Urothelium cell line (cell line): ENCODE measurements at places on chromosomes 1 and 21.

GRCh38 chr1:225479996-225480720, 52.3 kb upstream of the LBR start:
- no peak for DNase-seq

DNA sequence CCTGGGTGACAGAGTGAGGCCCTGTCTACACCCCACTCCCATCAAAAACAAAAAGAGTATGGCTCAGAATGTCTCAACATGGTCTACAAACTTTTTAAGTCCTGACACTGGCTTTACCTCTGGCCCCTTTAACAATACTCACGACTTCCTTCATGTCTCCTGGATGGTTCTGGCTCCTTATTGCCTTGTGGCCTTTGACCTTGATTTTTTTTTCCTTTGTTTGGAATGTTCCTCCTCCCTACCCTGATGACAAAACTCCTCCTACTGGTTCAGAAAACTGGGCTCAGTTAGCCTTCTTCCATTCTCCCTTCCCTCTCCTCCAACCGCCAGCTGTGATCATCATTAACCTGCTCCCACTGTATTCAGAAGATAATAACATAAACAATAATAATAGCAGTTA, 4.6 kb upstream of the SOAT1 start:
- no peak for DNase-seq

- DNase-seq: peak; percentile 93
Measured at GRCh38 chr1:202589190-202589930, 120.9 kb downstream of the SYT2 start.

- peak; percentile 83 for DNase-seq
Measured at GRCh38 chr1:178341261-178341956, 155.4 kb downstream of the CLEC20A start.

- peak; percentile 95 for DNase-seq
Measured at GRCh38 chr1:16173447-16174260, 17.8 kb upstream of the EPHA2 start.

DNA sequence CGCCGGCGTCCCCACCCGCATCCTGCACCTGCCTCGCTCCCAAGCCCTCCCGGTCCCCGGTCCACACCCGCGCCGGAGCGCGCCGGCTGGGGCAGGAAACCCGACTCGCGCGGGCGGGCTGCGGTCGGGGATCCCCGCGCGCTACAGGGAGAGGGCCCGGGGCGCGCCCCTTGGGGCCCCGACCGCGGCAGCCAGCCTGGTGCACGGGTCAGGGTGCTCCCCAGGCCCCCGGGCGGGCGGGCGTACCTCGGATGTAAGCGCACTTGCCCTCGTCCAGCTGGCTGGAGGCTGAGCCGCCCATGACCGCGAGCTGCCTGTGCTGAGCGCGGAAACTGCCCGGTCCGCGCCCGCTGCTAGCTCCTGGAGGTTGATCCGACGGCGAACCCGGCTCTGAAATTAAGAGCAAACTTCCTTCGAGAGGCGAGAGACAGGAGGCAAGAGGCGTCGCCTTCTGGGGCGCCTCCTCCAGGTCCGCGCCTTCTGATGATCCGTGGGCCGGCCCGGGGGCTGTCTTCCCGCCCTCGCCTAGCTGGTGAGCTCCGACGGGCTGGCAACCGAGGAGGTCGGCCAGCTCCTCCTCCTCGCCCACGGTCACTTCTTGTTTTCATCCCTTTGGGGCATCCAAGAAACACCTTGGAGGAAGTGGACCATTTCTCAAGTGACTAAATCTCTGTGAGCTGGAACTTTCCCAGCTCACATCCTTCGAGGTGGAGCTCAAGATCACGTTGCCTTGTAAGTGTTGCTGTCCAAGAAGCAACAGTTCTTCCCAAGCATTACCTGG, at the start of gene NIBAN1:
NIBAN1 (minus strand) TSS at position 453 of the 781 bp plus-strand sequence; CDS start at position 301, 152 bp downstream.
- no peak for DNase-seq

DNA sequence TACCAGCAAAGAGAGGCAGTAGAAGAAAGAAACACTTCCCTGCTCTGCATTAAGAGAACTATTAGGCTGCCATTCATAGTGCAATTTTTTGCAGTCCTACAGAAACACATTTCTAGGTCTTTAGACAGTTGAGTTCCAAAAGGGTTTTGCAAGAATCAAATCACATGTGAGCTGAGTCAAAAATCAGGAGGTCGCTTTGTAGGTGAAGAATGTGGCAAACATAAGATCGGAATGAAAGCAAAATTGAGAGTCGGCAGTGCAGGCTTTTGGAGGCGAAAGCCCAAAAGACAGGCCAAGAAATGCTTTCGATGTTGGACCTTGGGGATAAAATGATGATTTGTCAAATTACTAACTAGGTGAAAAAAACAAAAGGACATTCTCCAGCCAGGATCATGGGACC, 213.5 kb upstream of the NRIP1 start:
- no peak for DNase-seq

DNA sequence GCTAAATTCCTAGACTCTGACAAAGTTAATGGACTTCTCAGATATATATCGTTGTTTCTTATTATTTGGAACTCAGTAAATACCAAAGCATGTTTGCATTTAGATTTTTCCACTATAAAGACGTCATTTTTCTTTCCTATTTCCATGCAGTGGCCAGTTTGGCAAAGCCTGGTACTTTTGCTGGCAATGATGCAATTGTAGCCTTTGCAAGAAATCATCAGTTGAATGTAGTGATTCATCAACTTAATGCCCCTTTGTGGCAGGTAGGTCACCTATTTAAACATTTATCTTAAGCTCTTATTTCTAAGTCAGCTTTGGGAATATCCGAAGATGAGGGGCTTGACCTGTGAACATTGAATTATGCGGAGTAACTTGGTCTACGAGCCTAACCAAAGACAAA, 12.0 kb downstream of the OTUD3 start:
- no peak for DNase-seq

- no peak for DNase-seq
Measured at GRCh38 chr1:248755517-248755916, at the start of gene LYPD8. LYPD8 (minus strand) TSS chr1:248755759; CDS start chr1:248751081, 4,678 bp downstream.

DNA sequence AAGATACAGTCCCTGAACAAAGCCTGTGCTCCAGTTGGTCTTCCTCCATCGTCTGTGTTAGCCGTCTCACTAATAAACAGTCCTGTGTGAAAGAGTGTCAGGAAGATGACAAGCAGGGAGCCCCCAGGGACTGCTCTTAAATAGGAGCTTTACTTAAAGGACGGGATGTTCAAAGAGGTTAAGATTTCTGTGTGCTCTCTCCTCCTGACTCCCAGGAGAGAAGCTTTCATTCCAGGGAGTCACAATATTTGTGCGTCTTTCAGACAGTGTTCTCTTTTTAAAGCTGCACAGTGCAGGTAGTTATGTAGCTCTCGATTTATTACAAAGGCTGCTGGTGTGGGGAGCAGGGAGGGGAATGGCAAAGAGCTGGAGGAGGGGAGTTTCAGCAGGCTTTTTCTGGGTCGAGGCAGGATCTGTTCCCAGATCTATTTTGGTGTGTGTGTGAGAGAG, 43.5 kb downstream of the STYXL2 start:
- DNase-seq: no peak

DNA sequence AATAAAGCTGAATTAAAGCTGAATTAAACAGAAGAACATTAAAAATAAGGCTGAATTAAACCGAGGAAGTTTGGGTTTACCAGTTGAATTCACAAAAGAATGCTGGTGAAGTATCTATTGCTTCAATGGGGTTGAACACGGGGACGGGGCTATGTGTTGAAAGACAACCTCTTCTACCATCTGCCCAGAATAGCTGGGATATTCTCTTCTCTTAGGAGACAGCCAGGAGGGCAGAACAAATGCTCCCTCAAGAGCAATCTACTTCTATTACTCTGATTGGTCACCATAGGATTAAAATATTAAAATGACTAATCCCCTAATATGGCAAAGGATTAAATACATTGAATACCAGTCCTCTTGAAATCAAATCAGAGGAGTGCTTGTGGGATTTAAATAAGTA, 68.4 kb downstream of the LPGAT1 start:
- DNase-seq: no peak

DNA sequence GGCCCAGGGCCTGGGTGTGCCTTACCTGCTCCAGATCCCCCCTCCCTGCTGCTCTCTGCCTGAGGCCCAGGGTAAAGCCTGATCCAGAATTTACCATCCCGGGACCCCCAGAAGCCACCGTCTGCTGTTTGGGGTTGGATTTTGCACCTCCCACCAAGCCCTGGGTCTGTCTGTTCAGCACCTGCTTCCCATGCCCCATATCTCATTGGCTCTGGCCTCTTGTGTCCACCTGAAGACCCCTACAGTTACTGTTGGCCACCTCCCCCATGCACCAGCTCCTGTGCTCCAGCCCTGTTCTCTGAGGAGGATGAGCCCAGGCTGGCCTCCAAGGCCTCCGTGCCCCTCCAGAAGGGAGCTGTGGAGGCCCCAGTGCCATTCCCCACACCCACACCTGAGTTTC, 113.9 kb downstream of the GRIK3 start:
- DNase-seq: no peak

DNA sequence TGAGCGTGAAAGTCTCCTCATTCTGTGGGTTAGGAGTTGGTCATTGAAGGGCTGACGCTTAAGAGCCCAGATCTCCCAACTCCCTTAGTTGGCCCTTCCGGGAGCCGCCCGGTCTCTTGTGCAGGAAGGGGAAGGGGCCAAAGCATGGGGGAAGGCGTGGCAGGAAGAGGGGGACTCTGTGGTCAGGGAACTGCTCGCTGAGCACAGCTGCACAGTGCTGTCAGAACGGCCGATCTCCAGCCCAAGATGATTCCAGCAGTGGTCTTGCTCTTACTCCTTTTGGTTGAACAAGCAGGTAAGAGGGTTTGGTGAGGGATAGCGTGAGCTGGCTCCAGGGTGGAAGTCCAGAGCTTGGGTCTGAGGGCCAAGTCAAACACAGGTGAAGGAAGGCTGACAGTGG, at the start of gene FCER1G:
FCER1G (plus strand) TSS at position 220 of the 400 bp plus-strand sequence; CDS start at position 247, 27 bp downstream.
- DNase-seq: no peak

GRCh38 chr1:44862829-44863401, 19.9 kb upstream of the PTCH2 start:
- no peak for DNase-seq

- DNase-seq: no peak
Measured at GRCh38 chr1:152198982-152199381, 25.0 kb downstream of the HRNR start.

GRCh38 chr1:219566951-219567947, 45.7 kb downstream of the ZC3H11B start:
- DNase-seq: no peak

- DNase-seq: no peak
Measured at GRCh38 chr1:226976276-226976977, 36.3 kb downstream of the COQ8A start.

GRCh38 chr1:31675161-31675560, 28.7 kb downstream of the COL16A1 start:
- DNase-seq: no peak

- peak; percentile 31 for DNase-seq
Measured at GRCh38 chr1:40530735-40531380, 579 bp upstream of the ZNF684 start.

GRCh38 chr21:36915014-36915695, 51.3 kb downstream of the HLCS start:
- no peak for DNase-seq

GRCh38 chr1:224301391-224301790, 28.6 kb downstream of the NVL start:
- no peak for DNase-seq

GRCh38 chr21:16196001-16196400, 466.2 kb downstream of the USP25 start:
- no peak for DNase-seq

DNA sequence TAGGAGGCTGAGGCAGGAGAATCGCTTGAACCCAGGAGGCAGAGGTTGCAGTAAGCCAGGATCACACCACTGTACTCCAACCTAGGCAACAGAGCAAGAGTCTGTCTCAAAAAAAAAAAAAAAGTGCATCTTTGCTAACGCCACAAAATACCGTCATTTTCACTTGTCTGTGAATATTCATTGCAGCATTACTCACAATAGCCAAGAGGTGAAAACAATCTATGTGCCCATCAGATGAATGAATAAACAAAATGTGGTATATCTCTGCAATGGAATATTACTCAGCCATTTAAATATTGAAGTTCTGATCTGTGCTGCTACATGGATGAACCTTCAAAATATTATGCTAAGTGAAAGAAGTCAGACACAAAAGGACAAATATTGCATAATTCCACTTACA, 7.9 kb upstream of the TIAM1 start:
- DNase-seq: no peak

DNA sequence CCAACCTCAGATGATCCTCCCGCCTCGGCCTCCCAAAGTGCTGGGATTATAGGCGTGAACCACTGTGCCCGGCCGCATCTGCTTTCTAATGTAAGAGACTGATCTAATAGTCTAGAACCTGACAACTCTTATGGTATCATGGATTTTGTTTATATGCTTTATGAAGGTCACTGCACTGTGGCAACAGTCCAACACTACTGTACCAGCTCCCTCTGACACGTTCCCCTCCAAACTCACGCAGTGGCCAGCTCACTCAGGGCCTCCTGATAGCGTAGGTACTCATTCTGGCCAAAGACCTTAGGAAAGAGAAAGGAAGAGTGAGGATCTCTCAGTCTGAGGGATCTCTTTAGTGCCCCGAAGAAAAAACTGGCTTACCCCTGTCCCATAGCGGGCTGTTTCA, 6.0 kb upstream of the CFAP141 start:
- no peak for DNase-seq

- DNase-seq: no peak
Measured at GRCh38 chr1:181087400-181087901, 1.0 kb upstream of the IER5 start.

DNA sequence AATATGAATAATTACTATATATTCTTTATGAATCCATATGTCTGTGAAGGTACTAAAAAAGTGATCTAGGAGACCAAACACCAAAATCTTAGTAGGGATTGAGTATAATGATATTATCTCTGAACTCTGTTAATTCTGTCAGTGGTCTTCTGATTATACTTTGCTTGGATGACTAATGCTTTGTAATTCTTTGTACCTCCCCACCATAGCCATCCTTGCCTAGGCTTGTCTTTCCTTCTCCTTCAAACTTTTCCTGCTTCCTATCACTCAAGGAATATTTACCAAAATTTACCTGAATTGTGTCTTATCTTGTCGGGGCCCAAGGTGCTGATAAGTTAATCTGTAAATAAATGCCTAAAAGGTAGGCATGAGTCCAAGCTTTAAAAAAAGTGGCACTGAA, 845 bp upstream of the RGS5 start:
- no peak for DNase-seq
